ENCODE measurements at places on chromosomes 4 and X. TPM values are rescaled to one million over a fixed set of nuclear protein-coding genes. Genes with fewer than 3 reads are reported as not detected.

Gene TBC1D14
- polyA plus RNA-seq = 62.6 TPM

Gene GLOD5
- 1.1 TPM for polyA plus RNA-seq

Gene TCEAL6
- 0.31 TPM for polyA plus RNA-seq

Gene POLN
- polyA plus RNA-seq = 2.5 TPM

Gene FAM199X
- polyA plus RNA-seq = 40.0 TPM

Gene HERC5
- 5.8 TPM for polyA plus RNA-seq

Gene MAGEA12
- polyA plus RNA-seq = not detected

Gene TMSB15B
- 24.7 TPM for polyA plus RNA-seq

Gene RNF128
- polyA plus RNA-seq = 9.5 TPM

Gene TCEAL5
- polyA plus RNA-seq = 17.0 TPM

Gene DUX4
- polyA plus RNA-seq = not detected

Gene GCNA
- polyA plus RNA-seq = 2.4 TPM

Gene HAUS7
- 22.8 TPM for polyA plus RNA-seq

Gene FGF5
- 0.07 TPM for polyA plus RNA-seq

Gene SOD3
- polyA plus RNA-seq = 8.8 TPM

Gene HTR2C
- 0.95 TPM for polyA plus RNA-seq

Gene BMX
- 0.51 TPM for polyA plus RNA-seq

Gene PORCN
- 7.5 TPM for polyA plus RNA-seq

Gene PPP4R3C
- polyA plus RNA-seq = not detected

Gene SGCB
- polyA plus RNA-seq = 53.0 TPM

Gene SOWAHD
- polyA plus RNA-seq = 0.40 TPM

Gene JCHAIN
- 1.6 TPM for polyA plus RNA-seq

Gene ASB9
- 11.5 TPM for polyA plus RNA-seq

Gene NUDT10
- polyA plus RNA-seq = 12.1 TPM

Gene TEX11
- polyA plus RNA-seq = 0.18 TPM

Gene HELT
- polyA plus RNA-seq = not detected

Gene PROM1
- 38.1 TPM for polyA plus RNA-seq

Gene ZNF711
- 90.4 TPM for polyA plus RNA-seq

Gene SAGE1
- not detected for polyA plus RNA-seq

Gene GAGE12E
- not detected for polyA plus RNA-seq

Gene FAM47A
- not detected for polyA plus RNA-seq

Gene PPM1K
- polyA plus RNA-seq = 16.3 TPM

Gene DCHS2
- 7.0 TPM for polyA plus RNA-seq

Gene GAGE13
- polyA plus RNA-seq = not detected

Gene H2BW2
- polyA plus RNA-seq = 1.1 TPM

Gene GRPR
- 0.34 TPM for polyA plus RNA-seq

Gene ELOVL6
- polyA plus RNA-seq = 31.5 TPM

Gene SLC25A6
- polyA plus RNA-seq = 538 TPM

Gene TREX2
- polyA plus RNA-seq = 0.24 TPM

Gene ENPEP
- 220 TPM for polyA plus RNA-seq

Gene GC
- polyA plus RNA-seq = 0.33 TPM

Gene NPNT
- 207 TPM for polyA plus RNA-seq

Gene KIAA1210
- 2.6 TPM for polyA plus RNA-seq

Gene CCDC160
- polyA plus RNA-seq = 12.5 TPM

Gene PPP1R2C
- not detected for polyA plus RNA-seq

Measured in right renal cortex interstitium (tissue), 3 donors.